ENCODE measurements at places on chromosomes 3 and 15.

DNA sequence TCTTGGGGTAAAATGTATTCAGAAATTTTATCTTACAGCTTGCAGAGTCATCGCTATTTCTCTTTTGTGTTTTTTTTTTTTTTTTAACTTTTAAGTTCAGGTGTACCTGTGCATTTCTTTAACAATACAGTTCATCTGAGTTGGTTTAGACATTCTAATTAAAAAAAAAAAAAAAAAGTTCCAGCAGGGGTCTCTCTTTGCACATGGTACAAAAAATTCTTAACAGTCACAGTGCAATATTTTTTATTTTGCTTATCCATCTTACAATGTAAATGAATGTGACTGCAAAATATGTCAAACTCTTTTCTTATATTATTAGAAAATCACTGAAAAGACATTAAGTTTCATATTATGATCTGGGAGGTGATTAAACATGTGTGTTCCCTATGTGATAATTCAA, 47.5 kb upstream of the SLC9A9 start:
- DNase-seq = no peak

- DNase-seq = no peak
Observed at GRCh38 chr15:34107315-34107714, 5.4 kb downstream of the PGBD4 start.

GRCh38 chr3:175601521-175601920, 742.4 kb downstream of the NAALADL2 start:
- no peak for DNase-seq

DNA sequence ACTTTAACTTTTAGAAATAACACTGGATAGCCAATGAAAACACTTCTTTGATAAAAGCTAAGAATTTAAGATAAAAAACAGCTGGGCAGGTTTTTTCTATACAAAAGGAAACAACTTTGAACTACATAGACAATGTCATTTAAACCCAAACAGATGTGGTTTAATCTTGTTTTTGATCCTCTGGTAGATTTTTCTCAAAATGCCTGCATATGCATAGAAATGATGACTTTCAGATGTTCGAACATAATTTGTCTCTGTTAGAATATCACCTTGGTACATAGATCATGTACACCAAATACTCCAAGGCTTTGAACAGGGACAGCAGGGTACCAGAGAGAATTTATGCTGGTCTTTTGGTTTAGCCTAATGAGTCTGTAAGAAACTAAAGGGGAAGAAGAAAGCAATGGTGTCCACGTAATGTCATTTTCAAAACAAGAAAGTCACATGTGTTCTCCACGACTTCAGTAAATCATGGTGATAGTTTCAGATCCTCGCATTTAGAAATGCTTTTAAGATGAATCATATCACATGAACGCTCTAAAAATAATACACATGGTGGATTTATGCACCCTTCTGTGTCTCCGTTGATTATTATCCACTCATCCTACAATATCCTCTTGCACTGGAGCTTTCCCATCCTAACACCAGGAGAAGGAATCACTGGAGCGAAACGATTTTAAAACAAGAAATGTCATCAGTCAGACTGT, 160.1 kb upstream of the PDZRN3 start:
- DNase-seq = no peak

DNA sequence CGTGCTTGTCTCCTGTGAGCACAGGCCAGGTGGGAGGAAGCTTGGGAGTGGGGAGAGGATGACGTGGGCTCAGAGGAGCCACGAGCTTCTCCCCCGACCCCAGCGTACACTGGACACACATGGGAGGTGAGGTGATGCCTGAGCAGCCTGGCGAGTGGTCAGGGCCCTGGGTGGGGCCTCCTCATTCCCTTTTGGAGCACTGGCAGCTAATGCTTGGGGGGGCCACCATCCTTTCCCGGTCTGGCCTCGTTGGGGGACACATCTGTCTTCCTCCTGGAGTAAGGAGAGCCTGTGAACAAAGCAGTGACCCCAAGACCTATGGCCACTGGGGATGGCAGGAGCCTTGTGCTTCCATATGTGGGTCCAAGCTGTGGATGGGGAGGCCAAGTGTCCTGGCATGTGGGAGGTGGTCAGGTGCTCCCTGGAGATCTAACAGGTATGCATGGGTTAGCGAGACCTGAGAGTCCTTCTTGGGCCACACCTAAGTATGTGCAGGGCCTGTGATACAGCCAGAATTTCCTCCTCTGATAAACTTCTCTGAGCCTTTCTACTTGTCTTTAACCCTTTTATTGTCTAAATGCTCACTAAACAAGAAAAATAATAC, 9.5 kb downstream of the KLF13 start:
- no peak for DNase-seq

- DNase-seq = no peak
Observed at GRCh38 chr3:70646635-70647034, 334.2 kb upstream of the MDFIC2 start.

DNA sequence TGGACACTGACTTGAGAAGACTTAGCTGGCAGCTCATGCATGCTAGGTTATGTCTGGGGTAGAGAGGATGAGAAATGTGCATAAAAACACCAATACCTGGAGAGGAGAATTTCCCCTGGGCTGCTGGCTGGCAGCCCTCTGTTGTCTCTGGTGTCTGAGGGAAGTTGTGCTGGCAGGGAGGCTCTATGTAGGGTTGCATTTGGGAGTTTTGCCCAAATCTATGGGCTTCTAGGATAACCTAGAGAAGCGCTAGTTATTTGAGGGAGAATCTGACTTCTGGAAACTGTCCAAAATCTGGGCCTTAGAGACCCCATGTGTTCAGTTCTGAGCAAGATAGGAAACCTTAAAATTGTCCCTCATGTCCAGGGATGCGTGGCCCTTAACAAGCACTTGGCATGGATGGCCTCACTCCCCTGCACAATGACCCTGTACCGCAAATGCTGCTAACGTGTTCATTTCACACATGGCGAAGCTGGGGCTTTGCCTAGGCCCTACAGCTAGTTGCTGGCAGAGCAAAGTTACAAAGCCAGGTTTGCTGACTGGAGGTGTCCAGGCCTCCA, 70.3 kb upstream of the ATP2B2 start:
- DNase-seq = no peak

DNA sequence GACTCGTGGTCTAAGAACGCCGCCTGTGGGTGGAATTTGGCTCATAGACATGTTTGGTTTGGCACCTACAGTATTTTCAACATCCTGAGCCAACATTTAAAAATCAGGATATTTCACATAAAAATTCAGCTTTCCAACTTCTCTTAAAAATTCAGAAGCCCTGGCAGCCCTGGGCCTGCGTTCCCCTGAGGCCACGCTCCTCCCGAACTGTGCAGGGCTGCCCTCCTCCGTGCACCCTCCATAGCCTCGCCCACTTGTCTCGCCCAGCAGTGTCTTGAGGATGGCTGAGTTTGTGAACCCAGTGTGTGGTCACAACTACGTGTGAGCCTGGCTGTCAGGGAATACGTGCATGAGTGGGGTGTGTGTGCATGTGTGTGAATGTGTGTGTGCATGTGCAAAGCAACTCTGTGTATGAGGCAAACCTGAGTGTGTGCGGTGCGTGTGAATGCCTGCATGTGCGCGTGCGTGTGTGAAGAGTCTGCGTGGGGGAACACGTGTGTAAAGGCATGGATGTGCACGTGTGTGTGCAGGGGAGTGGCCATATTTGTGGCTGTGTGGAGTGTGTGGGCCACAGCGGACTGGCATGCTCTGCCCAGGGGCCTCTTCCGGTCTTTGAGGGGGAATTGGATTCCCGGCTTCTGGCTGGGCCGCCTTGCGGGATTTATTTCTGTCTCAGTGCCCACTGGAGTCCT, 30.9 kb downstream of the PTH1R start:
- DNase-seq = no peak

- DNase-seq = no peak
Observed at GRCh38 chr3:151501923-151502632, 41.2 kb upstream of the IGSF10 start.

DNA sequence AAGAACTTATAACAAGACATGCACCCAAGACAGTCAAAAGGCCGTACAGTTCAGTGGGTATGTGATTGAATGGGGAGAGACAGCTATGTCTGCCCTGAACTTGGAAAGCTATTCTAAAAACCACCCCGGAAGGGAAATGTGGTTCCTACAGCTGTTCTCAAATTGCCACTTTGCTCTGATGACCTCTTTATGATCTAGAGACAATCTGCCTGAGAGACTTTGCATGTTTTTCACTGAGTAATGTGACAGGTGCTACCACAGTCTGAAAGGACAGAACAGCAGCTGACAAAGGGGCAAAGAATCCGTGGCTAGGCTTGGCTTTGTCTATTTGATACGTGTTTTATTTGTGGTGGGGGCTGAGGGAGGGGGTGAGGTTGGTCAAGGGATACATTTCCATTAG, 148.3 kb upstream of the NPHP3 start:
- DNase-seq = no peak

- no peak for DNase-seq
Observed at GRCh38 chr15:71526060-71526820, 284.1 kb upstream of the NR2E3 start.

DNA sequence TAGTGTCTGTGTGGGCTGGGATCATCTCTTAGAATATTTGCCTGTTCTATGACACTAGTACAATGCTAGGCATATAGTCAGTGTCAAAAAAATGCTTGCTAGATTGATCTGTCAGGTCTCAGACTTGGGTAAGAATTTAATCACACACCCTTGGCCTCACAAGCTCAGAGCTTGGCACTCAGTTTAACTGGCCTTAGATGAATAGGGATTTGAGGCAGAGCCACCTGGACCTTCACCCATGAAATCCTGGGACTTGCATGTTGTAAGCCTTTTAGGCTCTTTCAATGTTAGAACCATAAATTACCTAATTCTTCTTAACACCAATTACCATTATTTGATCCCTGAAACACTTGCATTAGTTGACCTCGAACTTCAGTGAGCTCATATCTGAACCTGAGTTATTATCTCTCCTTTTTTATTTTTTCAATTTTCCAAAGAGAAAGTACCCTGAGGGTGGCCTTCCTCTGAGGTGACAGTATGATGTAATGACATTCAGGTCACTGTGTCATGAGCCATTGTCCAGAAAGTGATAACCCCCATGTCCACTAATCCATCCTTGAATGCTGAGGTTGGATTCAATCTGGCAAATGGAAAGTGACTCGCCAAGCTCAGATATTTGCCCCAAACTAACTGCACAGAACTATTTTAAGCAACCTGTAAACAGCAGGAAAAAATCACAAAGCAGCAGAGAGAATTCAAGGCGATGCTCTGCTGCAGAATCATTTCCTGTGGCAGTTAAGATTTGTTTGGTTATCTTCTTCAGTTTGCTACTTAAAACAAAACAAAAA, 615.2 kb upstream of the NR2F2 start:
- DNase-seq = no peak

DNA sequence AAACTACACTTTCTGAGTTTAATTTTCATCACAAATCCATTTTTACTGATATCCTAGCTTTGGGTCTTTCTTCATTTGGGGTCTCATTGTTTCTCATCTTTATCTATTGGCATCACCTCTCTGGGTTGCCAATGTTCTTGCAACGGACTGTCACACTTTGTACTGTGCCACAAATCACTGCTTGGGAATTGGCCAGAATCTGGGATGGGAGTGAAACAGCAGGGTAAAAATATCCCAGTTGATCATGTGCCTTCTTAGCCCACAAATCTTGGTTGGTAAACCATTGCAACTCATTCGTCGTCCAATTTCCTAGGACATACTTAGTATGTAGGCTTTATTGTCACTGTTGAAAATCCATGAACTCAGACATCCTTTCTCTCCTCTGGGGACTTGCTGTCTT, 698.5 kb downstream of the OTOL1 start:
- no peak for DNase-seq

- DNase-seq = no peak
Observed at GRCh38 chr3:179729086-179729485, 76.2 kb downstream of the USP13 start.

DNA sequence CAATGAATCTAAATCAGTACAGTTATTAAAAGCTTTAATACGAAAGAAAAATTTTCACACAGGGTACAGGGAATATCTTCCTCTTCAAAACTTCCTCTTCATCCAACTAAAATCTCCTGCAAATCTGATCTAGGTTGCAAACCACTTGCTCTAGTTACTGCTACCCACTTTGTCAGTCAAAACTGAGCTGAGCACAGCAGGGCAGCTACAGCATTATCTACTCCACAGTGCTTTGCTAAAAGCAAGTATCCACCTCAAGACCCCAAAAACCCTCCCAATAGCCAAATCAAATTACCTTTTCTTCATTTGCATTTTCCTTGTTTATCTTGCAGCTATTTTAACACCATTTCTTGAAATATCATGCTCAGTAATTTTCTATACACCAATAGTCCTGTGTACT, 14.7 kb downstream of the ZNF280D start:
- no peak for DNase-seq

DNA sequence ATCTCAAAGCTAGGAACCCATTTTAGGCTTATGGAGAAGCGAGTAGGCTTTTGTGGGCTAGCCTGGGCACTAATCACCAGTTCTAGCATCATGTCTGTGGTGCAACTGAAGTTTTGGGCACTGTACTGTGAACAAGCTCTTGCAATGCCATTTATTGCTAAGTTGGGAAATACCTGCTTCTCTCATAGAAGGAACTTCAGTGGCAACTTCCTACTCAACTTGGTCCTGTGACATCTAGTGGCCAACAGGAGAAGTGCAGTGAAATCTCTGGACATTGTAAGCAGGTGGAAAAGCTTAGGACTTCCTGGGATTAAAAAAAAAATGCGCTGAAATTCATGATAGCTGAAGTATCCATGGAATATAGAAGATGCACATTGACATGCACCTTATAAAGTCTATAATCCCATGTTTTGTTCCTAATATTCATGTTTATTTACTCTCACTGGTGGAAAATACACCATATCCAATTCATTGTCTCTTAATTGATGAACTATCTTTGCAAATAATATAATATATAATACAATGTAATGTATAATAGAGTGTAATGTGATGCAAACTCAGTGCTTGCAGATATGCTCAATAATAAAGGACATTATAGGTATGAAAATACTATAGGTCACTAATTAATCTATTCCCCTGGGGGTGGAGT, 6.5 kb upstream of the ALDH1A3 start:
- DNase-seq = peak; percentile 83

GRCh38 chr3:42019144-42019952, 57.4 kb upstream of the ULK4 start:
- DNase-seq = peak; percentile 67

DNA sequence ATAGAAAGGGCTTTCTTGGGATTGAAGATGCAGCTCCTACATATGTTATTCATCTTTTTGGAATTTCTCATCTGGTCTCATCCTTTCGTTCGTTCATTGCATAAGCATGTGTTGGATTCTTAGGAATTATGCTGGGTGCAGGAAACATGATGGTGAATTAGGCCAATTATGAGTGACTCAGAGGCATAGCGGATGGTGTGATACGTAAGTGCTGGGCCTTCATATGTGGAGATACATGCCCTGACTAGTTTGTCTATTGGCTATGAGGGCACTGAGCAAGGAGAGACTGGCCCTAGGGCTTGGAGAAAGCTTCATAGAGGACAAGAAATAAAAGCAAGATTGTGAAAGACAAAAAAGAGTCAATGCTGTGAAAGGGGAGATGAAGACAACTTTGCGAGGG, 235.1 kb downstream of the MYRIP start:
- DNase-seq = no peak

GRCh38 chr3:73448041-73448440, 176.7 kb downstream of the PDZRN3 start:
- no peak for DNase-seq

- no peak for DNase-seq
Observed at GRCh38 chr3:38165722-38166387, 518 bp downstream of the OXSR1 start.

GRCh38 chr15:95929232-95929846, 401.2 kb upstream of the NR2F2 start:
- DNase-seq = no peak

Data from small intestine (tissue), 16 donors.